ENCODE measurements at places on chromosomes 2 and 18.

DNA sequence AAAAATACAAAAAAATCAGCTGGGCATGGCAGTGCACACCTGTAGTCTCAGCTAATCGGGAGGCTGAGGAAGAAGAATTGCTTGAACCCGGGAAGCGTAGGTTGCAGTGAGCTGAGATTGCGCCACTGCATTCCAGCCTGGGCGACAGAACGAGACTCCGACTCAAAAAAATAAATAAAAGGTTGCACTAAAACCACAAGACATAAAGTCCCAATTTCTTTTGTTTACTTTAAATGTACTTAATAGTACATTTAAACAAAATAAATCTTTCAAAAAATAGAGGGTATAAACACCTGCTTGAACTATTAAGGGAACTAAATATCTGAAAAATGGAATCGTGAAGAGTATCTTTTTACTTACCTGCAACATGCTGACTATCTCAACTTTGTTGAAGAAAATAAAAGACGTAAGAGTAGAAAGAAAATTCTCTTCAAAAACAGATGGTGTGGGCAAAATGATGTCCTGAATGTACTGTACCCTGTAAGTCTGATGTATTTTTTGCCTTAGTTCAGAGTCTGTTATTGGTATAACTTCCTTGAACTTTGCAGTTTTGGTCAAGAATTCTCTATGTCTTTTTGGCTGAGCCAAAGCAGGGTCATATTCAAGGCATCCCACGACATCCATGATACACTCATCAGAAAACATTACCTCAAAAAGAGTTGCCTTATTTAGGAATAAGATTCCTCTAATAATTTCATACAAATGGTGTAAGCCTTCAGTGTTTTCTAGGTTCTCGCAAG is 19.2 kb downstream of the PPP4R3B start:
- no peak for DNase-seq

DNA sequence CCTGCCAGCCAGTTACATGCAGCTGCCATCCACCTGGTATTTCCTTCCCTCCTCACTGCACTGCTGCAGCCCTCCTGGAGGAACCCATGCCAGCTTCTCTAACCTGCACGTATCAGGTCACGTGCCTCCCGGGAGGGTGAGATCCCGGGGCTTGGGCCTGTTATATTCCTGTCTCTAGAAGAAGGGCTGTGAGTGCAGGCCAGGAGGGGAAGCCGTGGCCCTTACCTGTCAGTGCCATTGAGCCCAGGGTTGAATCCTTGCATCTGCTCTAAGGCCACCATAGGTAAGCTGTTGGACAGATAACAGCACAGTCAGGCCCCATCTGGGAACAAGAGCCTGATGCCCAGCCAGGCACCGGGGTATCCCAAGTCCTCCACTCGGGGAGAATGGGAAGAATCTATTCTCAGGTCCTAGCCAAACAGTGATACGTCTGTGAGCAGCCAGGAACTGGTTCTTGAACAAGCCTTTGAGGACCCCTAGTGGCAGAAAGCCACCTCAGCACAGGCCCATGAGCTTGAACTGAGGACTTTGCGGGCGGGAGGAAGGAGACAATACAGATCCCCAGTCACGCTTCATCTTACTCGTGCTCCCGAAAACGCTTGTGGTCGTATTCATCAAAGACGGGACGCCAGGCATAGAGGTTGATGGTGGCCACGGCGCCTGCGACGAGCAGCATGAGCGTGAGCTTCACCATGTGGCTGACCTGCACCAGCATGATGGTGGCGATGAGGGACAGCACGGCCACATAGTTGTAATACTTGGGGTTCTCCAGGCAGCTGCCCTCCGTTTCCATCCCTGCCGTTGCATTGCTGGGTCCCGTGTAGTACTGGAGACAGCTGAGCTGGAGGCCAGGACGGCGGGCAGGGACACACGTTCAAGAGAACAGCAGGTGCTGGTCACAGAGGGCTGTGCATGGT is 34.4 kb downstream of the CENPO start:
- DNase-seq, result peak; percentile 48

GRCh38 chr2:67548317-67549201 is 151.4 kb downstream of the ETAA1 start:
- DNase-seq, result no peak

GRCh38 chr2:172806493-172806892 is 70.8 kb downstream of the RAPGEF4 start:
- no peak for DNase-seq

- no peak for DNase-seq
Measured at GRCh38 chr2:234680688-234681619, 184.1 kb upstream of the ARL4C start.

DNA sequence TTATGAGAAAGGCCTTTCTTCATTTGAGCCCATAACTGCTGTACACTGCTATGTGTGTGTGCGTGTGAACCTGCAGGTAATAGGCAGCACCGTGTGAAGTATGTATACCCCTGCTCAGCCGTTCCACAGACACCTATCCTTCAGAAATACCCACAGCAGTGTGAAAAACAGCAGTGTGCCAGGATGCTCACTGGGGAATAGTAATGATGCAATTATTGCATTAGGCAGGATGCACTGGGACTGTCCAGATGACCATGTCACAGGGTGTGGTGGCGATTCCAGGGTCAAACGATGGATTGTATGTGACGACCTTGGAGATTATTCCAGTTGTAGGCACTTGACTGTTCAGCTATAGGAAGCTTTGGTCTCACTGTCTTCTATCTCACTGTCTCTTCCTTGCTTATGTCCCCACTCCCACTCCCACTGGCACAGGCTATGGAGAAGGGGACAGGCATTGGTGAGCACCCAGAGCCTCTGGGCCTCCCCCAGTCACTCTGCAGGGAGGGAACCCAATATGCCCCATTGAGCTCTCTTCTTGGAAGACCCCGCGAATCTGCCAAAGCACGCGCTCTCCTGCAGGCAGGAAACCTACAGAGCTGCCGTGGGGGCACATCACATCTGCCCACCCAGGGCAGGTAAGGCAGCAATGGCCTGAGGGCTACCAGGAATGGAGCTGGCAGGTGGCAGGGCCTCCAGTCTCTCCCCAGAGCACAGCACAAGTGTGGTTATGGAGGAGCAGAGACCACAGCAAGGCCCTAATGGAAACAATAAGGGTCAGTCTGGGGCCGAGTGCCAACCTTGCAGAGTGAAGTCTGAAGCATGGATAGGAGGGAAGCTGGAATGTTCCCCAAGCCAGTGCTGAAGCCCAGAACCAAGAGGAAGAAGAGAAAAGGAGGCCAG is 518.9 kb upstream of the RAB6C start:
- no peak for DNase-seq

DNA sequence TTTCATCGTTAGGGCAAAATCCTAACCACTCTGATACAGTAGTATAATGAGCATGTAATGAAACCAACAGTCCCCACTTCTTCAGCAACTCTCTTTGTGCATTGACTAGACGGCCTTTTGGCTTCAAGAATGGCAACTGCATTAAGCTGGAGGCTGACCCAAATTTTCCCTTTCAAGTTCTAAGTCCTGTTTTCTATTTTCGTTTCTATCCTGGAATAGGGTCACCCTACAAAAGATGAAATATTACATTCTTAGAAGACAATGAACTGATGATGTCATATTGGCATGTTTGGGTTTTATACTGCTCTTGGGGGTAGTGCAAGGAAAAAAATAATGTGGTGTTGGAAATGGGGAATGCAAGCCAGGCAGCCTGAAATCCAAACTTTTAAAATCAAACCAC is 254.4 kb downstream of the ETAA1 start:
- no peak for DNase-seq

DNA sequence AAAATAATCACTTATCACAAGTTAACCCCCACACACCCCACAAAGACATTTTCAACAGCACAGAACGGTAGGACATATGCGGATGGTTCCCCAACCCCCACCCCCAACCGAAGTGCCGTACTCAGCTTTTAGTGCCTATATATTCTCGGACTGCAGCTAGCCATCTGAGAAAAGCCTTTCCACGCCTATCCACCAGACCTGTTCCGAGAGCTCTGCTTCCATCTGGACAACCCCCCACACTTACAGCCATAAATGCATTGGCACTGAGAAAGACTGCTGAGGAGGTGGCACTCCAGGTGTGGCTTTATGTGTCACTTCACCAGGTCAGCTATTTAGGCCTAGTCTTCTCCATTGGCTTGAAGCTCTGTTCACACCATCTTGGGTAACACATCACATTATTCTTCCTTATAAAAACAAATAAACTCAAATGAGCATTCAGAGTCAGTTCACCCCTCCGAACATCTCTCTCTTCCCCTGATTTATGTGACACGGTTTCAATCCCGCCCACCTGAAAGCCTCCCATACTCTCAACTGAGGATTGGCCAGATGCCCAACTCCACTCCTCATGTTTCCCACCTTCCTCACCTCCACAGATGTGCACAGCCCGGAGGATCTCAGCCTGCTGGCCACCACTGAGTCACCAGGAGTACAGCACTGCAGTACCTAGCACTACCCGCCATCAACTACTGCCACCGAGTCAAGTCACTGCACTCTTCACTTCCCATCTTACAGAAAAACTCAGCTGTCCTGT is 127.4 kb downstream of the CACNB4 start:
- DNase-seq, result no peak

GRCh38 chr2:136065907-136066306 is 52.0 kb downstream of the CXCR4 start:
- DNase-seq, result no peak

- no peak for DNase-seq
Measured at GRCh38 chr18:68796936-68797690, 767 bp upstream of the CCDC102B start.

- peak; percentile 6 for DNase-seq
Measured at GRCh38 chr2:101038455-101039255, 36.6 kb downstream of the RPL31 start.

DNA sequence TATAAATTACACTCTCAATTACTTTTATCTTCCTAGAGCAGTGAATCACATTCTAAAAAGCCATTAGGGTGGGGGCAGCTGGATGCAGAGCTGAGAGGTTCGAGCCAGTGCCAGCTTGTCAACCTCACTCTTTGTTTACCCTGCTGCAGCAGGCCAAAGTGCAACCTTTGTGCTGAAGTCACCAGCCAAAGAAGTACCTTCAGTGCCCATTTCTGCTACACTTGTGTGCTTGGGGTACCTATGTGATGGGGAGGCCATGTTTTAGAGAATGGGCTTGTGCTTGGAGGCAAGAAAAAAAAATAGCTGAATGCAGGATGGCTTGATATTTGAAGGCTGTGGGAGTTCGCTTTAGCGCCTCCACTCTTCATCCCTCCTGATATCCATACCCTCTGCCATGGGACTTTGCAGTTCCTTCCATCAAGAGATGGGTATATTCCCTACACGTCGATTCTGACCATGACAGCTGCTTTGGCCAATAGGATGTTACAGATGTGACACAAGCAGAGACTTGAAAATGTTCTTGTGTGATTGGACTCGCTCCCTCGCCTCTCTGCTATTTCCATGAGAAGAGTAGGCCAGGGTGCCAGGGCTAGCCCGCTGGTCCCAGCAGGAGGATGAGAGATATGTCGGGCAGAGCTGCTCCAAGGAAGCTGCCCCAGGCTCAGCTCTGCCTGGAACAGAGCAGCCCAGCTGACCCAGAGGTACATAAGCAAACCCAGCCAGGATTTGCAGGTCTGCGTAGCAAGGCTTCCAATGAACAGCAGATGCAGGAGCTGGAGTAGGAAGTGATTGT is 12.7 kb upstream of the FZD5 start:
- DNase-seq, result no peak
